Activated B cell treated with CpG ODN at 0.5 μM for 24 hours (primary cell): ENCODE measurements at places on chromosomes 5 and 9. TPM values are rescaled to one million over a fixed set of nuclear protein-coding genes. Genes with fewer than 3 reads are reported as not detected.

DNA sequence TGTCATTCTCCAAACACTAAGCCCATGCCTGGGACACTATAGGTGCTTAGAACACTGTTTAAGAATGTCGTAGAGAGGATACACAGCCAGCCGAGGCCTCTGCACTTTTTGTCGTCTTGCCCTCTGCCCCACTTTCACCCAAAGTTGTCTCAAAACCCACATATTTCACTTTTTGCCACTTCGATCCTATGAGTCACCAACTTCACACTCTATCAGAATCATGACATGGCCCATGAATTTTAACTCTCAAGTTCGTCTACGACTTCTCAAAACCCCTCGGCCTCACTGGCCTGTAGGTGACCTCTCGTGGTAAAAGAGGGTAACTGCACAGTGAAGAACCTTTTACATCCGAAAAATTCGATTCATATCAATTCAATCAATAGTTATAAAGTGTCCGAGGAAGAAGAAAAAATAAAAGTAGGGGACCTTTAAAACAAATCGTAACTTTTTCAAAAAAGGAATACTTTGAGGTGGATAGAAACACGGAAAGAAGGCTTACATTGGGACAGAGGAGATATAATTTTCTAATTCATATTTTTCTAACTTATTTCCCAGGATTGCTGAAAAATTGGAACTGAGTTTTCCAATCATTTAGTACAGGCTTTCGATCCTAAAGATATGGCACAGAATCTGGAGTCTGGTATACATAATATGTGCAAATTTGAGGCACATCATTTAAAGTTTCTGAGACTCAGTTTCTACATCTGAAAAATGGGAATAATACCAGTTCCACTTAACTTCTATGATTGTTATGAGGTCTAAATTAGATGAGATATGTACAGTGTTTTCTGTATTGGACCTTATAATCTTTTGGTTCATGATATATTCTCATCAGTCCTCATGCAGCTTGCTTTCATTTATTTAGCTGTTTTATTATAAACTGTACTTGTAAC lies 122.6 kb downstream of the APBA1 start:
- H3K27ac ChIP-seq, result no peak overlapping the region
- H3K27me3 ChIP-seq, result peaks cover 6% of the 10 kb centered on the region
- H3K36me3 ChIP-seq, result no peaks in the 10 kb centered on the region
- no peak overlapping the region for H3K4me3 ChIP-seq
- H3K4me1 ChIP-seq, result no peaks in the 10 kb centered on the region

- H3K4me1 ChIP-seq, result peaks cover 50% of the 10 kb centered on the region
- peaks cover 8% of the 10 kb centered on the region for H3K36me3 ChIP-seq
- no peak overlapping the region for H3K4me3 ChIP-seq
- DNase-seq, result no peak
- H3K27ac ChIP-seq, result no peak overlapping the region
Observed at GRCh38 chr5:40030661-40031060, 605.9 kb upstream of the DAB2 start.

GRCh38 chr5:80230269-80230992 lies 25.4 kb downstream of the SERINC5 start:
- no peaks in the 10 kb centered on the region for H3K27me3 ChIP-seq
- no peak for DNase-seq
- no peak overlapping the region for H3K4me3 ChIP-seq
- H3K4me1 ChIP-seq, result peaks cover 6% of the 10 kb centered on the region
- no peak overlapping the region for H3K27ac ChIP-seq

- H3K4me3 ChIP-seq, result no peak overlapping the region
- peaks cover 2% of the 10 kb centered on the region for H3K27me3 ChIP-seq
- no peak overlapping the region for H3K27ac ChIP-seq
Observed at GRCh38 chr9:77838986-77839385, 190.9 kb upstream of the GNA14 start.

DNA sequence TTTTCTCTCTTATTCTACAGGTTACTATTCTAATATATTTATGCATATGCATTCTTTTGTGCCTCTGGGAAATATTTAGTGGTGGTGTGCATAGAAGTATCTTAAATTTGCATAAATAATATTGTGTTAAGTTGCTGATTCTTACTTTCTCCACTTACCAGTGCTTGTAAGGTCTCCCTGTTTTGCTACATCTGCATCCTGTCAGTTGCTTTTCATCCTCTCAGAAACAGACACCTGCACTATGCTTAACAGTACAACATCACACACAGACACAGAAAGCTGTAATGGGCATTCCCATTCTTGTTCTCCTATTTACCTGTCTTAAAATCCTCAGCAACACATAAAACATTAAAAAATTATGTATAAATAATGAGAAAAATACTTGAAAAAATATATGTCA lies 713.3 kb upstream of the RGMB start:
- H3K27ac ChIP-seq, result no peak overlapping the region
- no peak overlapping the region for H3K4me3 ChIP-seq
- H3K27me3 ChIP-seq, result no peaks in the 10 kb centered on the region
- DNase-seq, result no peak

- no peaks in the 10 kb centered on the region for H3K27me3 ChIP-seq
- no peak overlapping the region for H3K4me3 ChIP-seq
- no peaks in the 10 kb centered on the region for H3K36me3 ChIP-seq
- no peak overlapping the region for H3K27ac ChIP-seq
- no peaks in the 10 kb centered on the region for H3K4me1 ChIP-seq
Observed at GRCh38 chr5:67259548-67260215, 63.1 kb upstream of the CD180 start.

- H3K27me3 ChIP-seq, result no peaks in the 10 kb centered on the region
- H3K27ac ChIP-seq, result no peak overlapping the region
- no peak for DNase-seq
- H3K36me3 ChIP-seq, result no peaks in the 10 kb centered on the region
- H3K4me1 ChIP-seq, result no peaks in the 10 kb centered on the region
Observed at GRCh38 chr9:94649100-94649819, 9.9 kb upstream of the FBP1 start.

DNA sequence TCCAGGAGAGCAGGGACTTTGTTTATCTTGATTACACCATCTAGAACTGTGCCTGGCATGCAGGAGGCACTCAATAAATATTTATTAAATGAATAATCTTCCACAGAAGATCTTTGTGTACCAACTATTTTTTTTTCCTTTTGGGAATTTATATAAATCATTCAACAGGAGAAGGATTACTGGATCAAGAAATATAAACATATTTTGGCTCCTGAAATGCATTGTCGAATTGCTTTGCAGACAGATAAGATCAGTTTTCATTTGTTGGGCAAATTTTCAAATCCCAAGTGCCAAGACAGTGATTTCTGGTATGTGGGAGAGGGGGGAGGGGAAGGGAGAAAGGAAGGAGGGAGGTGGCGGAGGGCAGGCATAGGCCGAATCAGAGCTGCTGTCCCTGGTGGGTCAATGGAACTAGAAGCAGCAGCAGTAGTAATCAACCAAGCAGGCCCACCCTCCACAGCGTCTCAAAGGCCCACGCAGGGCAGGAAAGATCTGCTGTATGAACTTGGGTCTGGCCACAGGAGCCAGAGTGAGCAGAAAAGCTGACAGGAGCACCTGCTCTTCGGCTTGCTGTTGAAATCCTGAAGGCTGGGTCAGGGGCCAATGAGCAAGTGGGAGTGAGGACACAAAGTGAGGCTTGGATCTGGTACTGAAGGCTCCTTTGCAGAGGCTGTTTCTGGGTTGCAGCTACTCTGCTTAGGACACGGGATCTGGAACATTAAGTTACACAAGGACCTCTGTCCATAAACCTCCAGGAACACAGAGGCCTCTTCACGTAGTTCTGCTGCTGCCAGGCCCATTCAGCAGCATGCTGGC lies 15.8 kb upstream of the TRAF1 start:
- H3K4me3 ChIP-seq, result no peak overlapping the region
- no peaks in the 10 kb centered on the region for H3K27me3 ChIP-seq
- H3K36me3 ChIP-seq, result no peaks in the 10 kb centered on the region
- peaks cover 25% of the 10 kb centered on the region for H3K4me1 ChIP-seq
- no peak for DNase-seq

The PCDHA4 gene
- total RNA-seq, result not detected in 2 replicates

The SLC4A9 gene
- not detected in 2 replicates for total RNA-seq

The CAVIN4 gene
- 0.09 TPM in 1 of 2 replicates, not detected in the other for total RNA-seq

The ARAP3 gene
- 0.44 and 0.49 TPM in 2 replicates for total RNA-seq

The FREM1 gene
- total RNA-seq, result not detected in 2 replicates
